GM20000 (cell line): ENCODE measurements at places on chromosomes 16 and 17.
A peak's percentile ranks its signal among the peaks of the same experiment; 100 is the strongest.

DNA sequence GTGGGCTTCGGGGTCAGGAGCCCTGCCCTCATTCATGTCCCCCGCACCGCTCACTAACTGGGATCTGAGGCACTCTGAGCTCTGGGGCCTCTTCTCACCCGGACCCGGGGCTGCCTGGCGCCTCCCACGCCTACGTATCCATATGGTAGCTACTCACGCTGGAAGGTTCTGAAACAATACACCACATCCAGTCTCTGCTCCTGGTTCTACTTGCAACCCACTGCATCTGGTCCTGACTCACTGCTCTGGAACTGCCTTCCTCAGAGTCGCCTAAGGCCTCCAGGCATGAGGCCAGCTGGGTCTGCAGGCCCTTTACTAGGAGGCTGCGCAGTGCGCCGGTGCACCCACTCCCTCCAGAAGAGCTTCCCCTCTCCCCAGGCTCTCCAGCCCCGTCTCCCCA lies 18.1 kb downstream of the USP36 start:
- no peak for DNase-seq

- DNase-seq = no peak
Observed at GRCh38 chr17:9833922-9834321, 8.2 kb downstream of the GLP2R start.

GRCh38 chr17:80872501-80873306 lies 118.9 kb upstream of the CHMP6 start:
- DNase-seq = no peak

- no peak for DNase-seq
Observed at GRCh38 chr16:81601008-81601428, 156.4 kb downstream of the CMIP start.

DNA sequence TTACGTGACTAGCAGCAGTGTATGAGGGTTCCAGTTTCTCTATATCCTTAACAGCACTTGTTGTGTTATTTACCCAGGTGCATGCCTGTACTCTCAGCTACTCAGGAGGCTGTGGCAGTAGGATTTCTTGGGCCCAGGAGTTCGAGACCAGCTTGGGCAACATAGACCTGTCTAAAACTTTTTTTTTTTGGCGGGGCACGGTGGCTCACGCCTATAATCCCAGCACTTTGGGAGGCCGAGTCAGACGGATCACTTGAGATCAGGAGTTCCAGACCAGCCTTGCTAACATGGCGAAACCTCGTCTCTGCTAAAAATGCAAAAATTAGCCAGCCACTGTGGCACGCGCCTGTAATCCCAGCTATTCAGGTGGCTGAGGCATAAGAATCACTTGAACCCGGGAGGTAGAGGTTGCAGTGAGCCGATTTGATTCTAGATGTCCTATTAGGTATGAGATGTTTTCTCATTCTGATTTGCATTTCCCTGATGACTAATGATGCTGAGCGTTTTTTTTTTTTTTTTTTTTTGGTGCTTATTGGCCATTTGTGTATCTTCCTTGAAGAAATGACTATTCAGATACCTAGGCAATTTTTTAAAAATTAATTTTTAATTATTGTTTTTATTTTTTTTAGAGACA lies 13.4 kb downstream of the CASC3 start:
- no peak for DNase-seq

- no peak for DNase-seq
Observed at GRCh38 chr17:53794875-53795274, 27.9 kb upstream of the KIF2B start.

DNA sequence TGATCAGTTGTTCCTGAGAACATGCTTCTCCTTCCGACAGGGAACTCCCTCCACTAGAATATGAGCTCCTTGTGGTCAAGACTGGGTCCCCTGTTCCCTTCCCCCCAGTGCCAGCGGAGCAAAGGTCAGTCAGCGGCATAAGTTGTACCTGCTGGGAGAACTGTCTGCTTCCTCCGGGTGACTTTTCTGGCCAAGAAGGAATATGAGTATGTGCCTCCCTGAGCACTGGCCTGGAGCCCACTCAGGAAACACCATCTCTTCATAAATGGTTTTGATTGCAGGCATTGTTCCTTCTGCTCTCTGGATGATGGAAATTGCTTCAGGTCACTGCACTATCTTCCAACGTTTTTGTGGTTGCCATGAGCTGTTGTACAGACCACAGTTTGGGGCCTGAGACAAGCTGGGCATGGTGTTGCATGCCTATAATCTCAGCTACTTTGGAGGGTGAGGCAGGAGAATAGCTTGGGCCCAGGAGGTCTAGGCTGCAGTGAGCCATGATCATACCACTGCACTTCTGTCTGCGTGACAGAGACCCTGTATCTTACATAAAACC lies 2.9 kb upstream of the P4HB start:
- DNase-seq = no peak

DNA sequence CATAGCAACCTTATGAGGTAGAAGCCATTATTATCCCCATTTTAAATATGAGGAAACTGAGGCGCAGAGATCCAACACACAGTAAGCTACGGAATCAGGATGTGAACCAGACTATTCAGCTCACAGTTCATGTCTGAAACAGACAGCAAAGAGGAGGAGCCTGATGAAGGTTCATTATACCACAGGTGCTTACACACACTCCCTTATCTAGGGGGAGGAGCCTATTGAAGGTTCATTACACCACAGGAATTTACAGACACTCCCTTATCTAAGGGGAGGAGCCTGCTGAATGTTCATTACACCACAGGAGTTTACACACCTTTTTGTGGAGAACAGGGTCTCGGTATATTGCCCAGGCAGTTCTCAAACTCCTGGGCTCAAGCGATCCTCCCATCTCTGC lies 21.9 kb downstream of the C16orf95 start:
- no peak for DNase-seq

- DNase-seq = no peak
Observed at GRCh38 chr16:89693931-89694783, 7.3 kb downstream of the SPATA2L start.

- no peak for DNase-seq
Observed at GRCh38 chr17:2946144-2946543, 117.3 kb downstream of the OR1D5 start.

DNA sequence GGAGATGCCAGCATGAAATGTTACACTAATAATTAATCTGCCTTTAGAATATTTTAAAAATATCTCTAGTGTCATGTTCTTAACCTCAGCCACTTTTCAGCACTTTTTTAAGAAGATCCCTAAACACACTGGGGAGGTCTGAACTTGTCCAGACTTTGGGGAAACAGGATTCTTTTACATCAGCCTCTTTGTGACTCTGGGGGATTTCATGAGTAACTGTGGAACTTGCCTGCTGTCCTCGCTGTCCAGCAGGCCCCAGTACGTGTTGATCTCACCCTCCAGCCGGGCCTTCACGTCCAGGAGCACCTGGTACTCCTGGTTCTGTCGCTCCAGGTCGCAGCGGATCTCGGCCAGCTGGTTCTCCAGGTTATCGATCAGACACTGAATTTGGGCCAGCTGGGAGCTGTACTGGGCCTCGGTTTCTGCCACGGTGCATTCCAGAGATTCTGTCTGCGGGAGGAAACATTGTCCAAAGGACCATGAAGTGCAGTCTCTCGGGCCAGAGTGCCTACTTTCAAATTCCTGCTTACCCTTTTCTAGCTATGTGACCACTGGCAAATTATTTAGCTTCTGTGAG lies 5.5 kb downstream of the KRT40 start:
- no peak for DNase-seq

- DNase-seq = no peak
Observed at GRCh38 chr16:23248261-23249194, 53.6 kb upstream of the SCNN1B start.

- no peak for DNase-seq
Observed at GRCh38 chr16:58119509-58119845, 9.7 kb downstream of the CFAP20 start.

- no peak for DNase-seq
Observed at GRCh38 chr16:50285406-50286003, 19.2 kb downstream of the ADCY7 start.

- no peak for DNase-seq
Observed at GRCh38 chr16:56724191-56724590, 5.7 kb upstream of the NUP93 start.

DNA sequence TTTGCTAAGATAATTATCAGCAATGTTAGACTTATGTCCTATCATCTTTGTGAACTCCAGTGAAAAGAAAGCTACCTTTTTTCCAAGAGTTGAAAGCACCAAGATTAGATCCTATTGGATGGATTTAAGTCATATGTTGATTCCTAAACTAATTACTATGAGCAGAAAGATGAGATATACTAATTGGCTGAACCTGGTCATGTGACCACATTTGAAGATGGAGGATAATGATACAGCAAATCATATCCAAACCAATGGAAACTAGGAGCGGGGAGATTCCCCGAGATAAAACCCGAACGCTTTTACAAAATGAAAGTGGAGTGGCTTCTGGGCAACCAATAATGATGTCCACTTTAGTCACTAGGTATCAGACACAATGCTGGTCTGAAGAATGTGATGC lies 1060.2 kb upstream of the EEF2KMT start:
- no peak for DNase-seq

DNA sequence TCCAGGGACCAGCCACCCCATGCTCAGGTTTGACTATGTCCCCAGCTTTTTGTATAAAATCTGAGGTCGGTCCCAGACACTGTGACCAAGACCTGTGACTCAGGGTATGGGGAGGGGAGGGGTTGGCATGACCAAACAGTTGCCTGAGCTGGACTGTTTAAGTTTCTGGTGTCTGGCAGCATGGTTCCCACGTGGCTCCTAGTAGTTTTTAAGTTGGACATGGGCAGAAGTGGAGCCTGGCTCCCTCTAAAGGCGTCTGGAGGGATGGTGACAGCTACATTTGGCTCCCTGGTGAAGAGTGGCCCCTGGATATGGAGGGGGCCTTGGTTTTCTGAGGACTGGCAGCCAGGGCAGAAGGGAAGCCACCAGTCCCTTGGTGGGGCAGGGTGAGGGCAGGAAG lies 7.9 kb downstream of the SMCR8 start:
- DNase-seq = no peak

DNA sequence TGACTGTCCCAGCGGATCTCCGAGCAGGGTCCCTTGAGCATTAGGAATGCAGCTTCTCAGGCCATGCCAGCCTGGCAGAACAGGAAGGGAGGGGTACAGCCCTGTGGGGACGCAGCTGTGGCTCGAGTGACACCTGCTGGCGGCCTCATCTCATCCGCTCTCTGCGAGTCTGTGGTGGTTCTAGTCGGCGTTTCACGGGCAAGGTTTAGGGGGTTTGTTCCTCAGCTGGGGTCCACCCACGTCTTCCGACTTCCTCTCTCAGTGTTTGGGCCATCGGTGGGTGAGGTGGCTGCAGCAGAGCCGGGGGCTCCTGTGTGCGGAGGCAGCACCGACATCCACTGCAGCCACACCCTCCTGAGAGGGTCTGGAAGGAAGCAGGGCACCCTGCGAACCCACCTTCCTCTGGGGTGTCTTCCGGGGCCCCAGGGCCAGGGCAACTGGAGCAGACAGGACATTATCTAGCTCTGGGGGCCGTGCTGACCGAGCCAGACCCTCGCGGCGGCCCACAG lies 33.3 kb downstream of the JPH3 start:
- peak; percentile 84 for DNase-seq

DNA sequence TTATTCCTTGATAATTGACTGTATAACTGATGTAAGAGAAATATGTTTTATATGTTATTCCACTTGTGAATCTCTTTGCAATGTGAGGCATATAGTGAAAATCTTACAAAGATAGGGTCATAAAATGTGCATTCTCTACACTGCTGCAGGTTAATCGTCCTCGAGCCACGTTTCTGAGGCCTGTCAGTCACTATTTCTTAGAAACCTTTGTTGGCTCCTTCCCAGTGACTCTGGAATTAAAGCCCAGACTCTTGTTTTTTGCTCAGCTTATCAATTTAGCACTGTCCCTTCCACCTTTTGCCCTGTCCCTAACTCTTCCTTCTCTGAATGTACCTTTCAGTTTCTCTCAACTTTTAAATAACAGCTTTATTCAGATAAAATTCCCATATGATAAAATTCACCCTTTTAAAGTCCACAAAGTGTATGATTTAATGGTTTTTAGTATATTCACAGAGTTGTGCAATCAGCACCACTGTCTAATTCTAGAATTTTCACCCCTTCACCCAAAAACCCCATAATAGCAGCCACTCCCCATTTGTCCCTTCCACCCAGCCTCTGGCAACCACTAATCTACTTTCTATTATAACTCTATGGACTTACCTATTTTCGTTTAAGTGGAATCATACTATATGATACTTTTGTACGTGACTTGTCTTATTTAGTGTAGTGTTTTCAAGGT lies 8.6 kb downstream of the TNRC6A start:
- no peak for DNase-seq

GRCh38 chr16:67893743-67894399 lies 817 bp downstream of the PSKH1 start:
- DNase-seq = no peak

DNA sequence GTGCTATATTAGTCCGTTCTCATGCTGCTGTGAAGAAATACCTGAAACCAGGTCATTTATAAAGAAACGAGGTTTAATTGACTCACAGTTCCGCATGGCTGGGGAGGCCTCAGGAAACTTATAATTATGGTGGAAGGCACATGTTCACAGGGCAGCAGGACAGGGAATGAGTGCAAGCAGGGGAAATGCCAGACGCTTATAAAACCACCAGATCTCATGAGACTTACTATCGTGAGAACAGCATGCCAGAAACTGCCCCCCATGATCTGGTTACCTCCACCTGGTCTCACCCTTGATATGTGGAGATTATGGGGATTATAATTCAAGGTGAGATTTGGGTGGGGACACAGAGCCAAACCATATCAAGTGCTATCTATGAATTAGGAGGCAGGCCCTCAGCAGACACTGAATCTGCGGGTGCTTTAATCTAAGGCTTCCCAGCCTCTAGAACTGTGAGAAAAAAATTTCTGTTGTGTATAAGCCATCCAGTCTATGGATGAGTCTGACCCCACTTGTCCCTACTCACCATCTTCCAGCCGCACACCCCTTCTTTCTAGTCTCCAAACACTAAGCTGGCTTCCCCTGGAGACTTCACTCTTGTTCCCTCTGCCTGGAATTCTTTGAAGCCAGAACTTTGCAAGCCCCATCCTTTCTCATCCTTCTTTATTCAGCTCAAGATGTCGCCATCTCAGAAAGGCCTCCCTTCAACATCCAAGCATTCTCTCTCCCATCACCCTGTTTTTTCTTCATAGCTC lies 772 bp upstream of the NUP93 start:
- no peak for DNase-seq

GRCh38 chr16:77599793-77600415 lies 122.4 kb upstream of the NUDT7 start:
- DNase-seq = peak; percentile 19

- no peak for DNase-seq
Observed at GRCh38 chr16:67483731-67484525, 581 bp upstream of the AGRP start.

- no peak for DNase-seq
Observed at GRCh38 chr16:81107511-81107910, 11.3 kb upstream of the GCSH start.
